Adrenal gland (tissue), 19 donors: ENCODE measurements at places on chromosomes 12 and 14. TPM values are rescaled to one million over a fixed set of nuclear protein-coding genes. Genes with fewer than 3 reads are reported as not detected.

DAD1 gene
- 457 TPM for total RNA-seq

GRCh38 chr14:23727566-23728335 is 91.6 kb downstream of the DHRS2 start:
- DNase-seq = peak; percentile 71
- no peaks in the 10 kb centered on the region for H3K36me3 ChIP-seq
- H3K4me3 ChIP-seq = no peak overlapping the region
- H3K4me1 ChIP-seq = no peaks in the 10 kb centered on the region
- no peak overlapping the region for H3K27ac ChIP-seq

DNA sequence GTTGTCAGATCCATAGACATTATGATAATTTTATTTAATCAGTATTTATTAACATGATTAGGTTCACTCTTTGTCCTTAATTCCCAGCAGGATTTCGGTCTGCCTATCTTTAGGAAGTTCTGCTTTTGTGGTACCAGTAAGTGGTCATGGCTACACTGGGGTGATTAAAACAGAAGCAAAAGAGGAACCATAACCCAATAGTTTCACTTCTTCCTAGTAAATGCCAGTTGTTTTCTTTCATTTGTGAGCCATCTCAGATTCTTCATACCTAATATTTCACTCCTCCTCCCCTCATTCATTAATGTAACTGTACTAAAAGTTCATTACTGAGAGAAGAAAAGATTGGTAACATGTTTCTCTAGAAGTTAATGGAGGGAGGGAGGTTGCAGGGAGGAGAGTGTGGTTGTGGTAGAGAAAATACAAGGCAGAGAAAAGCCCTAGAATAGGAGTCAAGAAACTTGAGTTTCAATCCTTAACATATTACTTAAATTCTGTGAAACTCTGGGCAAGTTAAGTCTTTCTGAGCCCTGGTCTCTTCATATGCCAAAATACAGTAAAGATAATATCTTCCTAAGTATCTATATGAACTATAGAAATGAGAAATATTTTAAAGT is 101.2 kb downstream of the PEBP1 start:
- H3K4me1 ChIP-seq = peaks cover 8% of the 10 kb centered on the region
- no peak overlapping the region for H3K4me3 ChIP-seq
- DNase-seq = no peak
- no peaks in the 10 kb centered on the region for H3K36me3 ChIP-seq

- peaks cover 4% of the 10 kb centered on the region for H3K4me1 ChIP-seq
- no peak for DNase-seq
- H3K27ac ChIP-seq = no peak overlapping the region
- H3K27me3 ChIP-seq = no peaks in the 10 kb centered on the region
- no peak overlapping the region for H3K4me3 ChIP-seq
- H3K36me3 ChIP-seq = no peaks in the 10 kb centered on the region
Measured at GRCh38 chr14:94103554-94104150, 6.9 kb upstream of the IFI27 start.

DNA sequence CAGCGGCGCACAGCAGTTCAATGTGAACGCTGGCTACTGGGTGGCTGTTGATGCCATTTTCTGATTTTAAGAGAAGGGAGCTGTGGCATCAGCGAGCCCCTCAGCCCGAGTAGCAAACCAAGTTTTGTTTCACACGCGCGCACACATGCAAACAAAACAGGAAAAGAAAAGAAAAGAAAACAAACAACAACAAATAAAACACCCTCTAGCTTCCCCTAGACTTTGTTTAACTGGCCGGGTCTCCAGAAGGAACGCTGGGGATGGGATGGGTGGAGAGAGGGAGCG is 540 bp downstream of the PAX9 start:
- H3K36me3 ChIP-seq = no peaks in the 10 kb centered on the region
- DNase-seq = no peak
- H3K4me1 ChIP-seq = peaks cover 38% of the 10 kb centered on the region

P2RX2 gene
- not detected for total RNA-seq

- no peaks in the 10 kb centered on the region for H3K4me1 ChIP-seq
- DNase-seq = no peak
- H3K27ac ChIP-seq = no peak overlapping the region
- no peaks in the 10 kb centered on the region for H3K36me3 ChIP-seq
- no peaks in the 10 kb centered on the region for H3K27me3 ChIP-seq
Measured at GRCh38 chr12:48659863-48660262, 22.2 kb downstream of the KANSL2 start.

BHLHE41 gene
- 12.8 TPM for total RNA-seq

- H3K27me3 ChIP-seq = no peaks in the 10 kb centered on the region
- H3K36me3 ChIP-seq = no peaks in the 10 kb centered on the region
- no peak overlapping the region for H3K4me3 ChIP-seq
- no peak overlapping the region for H3K27ac ChIP-seq
- no peaks in the 10 kb centered on the region for H3K4me1 ChIP-seq
Measured at GRCh38 chr14:25037032-25037431, 12.9 kb downstream of the STXBP6 start.

DNA sequence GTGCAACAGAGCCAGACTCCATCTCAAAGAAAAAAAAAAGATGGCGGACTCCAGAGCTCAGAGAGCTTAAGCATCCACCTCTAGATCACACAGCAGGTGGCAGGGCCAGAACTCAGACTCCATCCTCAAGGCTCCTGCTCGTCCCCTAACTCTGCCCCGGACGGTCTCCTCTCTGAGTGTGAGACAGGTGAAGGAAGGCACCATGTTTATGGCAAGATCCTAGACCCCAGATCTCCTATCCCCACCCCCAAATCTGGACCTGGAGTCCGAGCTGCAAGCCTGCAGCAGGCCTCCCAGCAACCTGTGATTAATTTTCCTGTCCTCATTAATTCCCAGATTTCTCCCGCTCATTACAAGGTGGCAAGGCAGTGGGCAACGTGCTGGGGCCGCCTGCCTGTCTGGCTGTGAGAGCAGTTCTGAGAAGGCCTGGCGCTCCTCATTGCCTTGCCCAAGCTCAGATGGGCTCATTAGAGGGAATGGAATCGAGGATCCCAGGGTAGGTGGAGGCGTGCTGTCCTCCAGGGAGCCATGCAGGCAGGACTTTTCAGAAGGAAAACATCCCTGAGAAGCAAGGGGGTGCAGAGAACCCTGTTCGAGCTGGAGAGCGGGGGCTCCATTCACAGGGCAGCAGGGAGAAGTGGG is 296.6 kb upstream of the RTL1 start:
- H3K27ac ChIP-seq = no peak overlapping the region
- no peak overlapping the region for H3K4me3 ChIP-seq
- DNase-seq = peak; percentile 9
- H3K4me1 ChIP-seq = no peaks in the 10 kb centered on the region
- no peaks in the 10 kb centered on the region for H3K27me3 ChIP-seq

RDH5 gene
- 3.5 TPM for total RNA-seq
